ENCODE measurements at places on chromosomes 5 and 9.

- DNase-seq = no peak
Observed at GRCh38 chr5:172288465-172288864, 4.9 kb upstream of the UBTD2 start.

GRCh38 chr9:109311286-109311685 is 9.6 kb downstream of the EPB41L4B start:
- DNase-seq = peak; percentile 53

DNA sequence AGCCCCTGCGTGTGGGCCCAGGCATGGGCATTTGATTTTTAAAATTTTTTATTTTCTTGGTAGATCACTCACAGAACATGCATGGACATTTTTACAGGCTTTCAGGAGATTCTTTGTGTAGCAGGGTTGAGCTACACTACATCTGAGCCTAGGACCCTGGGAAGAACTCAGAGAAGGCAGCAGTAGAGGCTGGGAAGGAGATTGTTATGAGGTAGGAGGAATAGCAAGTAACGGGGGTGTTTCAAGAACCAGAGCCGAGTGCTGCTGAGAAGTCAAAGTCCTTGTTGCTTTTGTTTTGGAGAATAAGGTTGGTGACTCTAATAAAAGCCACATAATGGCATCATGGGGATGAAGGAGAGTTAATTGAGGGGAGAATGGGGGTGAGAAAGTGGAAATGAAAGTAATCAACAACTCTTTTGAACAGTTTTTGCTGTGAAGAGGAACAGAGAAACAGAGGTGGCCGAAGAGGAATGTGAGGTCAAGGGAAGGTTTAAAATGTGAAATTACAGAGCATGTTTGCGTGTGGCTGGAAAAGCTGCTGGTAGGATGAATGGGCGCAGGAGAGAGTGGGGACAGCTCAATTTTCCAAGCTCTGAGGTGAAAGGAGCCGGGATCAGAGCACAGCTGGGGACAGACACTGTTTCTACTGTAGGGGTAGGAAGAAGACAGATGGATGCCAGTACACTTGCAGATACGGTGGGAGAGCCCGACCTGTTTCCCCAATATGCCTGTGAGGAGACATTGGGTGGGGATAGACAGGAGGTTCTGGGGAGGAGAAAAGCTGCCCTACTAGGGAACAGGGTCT is 4.7 kb upstream of the PDLIM7 start:
- no peak for DNase-seq

DNA sequence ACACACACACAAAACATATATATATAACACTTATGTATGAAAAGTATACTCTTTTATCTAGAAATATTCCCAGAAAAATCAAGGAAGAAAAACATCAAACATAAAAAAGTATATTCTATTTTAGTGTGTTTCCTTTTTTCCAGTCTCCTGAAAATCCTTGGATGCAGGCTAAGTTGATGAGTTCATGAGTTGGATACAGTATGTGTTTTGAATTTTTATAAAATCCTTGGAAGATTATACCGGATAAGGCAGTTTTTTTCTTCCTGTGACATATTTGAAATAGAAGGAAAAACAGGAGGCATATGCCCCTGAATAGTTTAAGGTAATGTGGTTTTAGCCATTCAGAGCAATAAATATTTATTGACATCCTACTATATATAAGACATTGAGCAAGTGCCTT is 203.6 kb downstream of the SNX18 start:
- no peak for DNase-seq

DNA sequence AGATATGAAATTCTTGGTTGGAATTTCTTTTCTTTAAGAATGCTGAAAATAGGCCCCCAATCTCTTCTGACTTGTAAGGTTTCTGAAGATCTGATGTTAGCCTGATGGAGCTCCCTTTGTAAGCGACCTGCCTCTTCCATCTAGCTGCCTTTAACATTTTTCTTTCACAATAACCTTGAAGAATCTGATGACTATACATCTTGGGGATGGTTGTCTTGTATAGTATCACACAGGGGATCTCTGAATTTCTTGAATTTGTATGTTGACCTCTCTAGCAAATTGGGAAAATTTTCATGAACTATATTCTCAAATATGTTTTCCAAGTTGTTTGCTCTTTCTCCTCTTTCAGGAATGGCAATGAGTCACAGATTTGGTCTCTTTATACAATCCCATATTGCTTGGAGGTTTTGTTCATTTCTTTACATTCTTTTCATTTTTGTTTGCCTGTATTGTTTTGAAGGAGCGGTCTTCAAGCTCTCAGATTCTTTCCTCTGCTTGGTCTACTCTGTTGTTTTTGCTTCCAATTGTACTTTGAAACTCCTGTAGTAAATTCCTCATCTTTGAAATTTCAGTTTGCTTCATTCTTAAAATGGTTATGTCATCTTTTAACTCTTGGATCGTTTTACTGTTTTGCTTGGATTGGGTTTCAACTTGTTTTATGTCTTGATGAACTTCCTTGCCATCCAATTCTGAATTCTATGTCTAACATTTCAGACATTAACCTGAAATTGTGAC is 245.2 kb upstream of the TARS1 start:
- DNase-seq = peak; percentile 9
